PC-3 (cell line): ENCODE measurements at places on chromosomes 12 and 14. TPM values are rescaled to one million over a fixed set of nuclear protein-coding genes. Genes with fewer than 3 reads are reported as not detected.

The ACOT6 gene
- not detected in 2 replicates for total RNA-seq

The KRT82 gene
- 0.29 TPM in 1 of 2 replicates, not detected in the other for total RNA-seq

- DNase-seq, result no peak
These were observed 40.1 kb downstream of the VDR start for GRCh38 chr12:47864646-47865235.

GRCh38 chr14:70622111-70622712 lies 19.5 kb upstream of the TTC9 start:
- DNase-seq, result peak; percentile 82

The LRRC10 gene
- total RNA-seq, result not detected in 2 replicates

GRCh38 chr14:60925286-60925685 lies 55.6 kb downstream of the TRMT5 start:
- DNase-seq, result no peak

GRCh38 chr12:126430921-126431320 lies 1365.7 kb downstream of the AACS start:
- no peak for DNase-seq
